GM12878 (cell line): ENCODE measurements at places on chromosomes 16 and 17.

DNA sequence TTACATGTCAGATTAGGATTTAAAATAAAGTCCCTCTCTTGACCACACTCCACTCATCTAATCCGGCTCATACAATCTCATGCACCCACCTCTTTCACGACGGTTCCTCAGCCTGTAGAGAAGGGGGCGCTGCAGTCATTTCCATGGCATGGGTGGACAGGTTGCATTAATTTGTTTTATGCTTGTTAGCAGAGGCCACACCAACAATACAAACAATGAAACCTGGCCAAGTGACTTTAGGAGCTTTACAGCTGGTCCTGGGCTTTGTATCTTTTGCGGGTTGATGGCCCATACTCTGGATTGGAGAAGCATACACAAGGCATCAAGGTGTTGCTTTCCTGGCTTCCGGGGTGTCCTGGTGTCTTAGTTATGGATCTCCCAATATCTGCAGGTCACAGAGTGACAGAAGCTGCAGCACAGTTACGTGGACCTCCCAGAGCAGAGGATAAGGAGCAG, 9.7 kb upstream of the SNF8 start:
- DNase-seq: no peak

DNA sequence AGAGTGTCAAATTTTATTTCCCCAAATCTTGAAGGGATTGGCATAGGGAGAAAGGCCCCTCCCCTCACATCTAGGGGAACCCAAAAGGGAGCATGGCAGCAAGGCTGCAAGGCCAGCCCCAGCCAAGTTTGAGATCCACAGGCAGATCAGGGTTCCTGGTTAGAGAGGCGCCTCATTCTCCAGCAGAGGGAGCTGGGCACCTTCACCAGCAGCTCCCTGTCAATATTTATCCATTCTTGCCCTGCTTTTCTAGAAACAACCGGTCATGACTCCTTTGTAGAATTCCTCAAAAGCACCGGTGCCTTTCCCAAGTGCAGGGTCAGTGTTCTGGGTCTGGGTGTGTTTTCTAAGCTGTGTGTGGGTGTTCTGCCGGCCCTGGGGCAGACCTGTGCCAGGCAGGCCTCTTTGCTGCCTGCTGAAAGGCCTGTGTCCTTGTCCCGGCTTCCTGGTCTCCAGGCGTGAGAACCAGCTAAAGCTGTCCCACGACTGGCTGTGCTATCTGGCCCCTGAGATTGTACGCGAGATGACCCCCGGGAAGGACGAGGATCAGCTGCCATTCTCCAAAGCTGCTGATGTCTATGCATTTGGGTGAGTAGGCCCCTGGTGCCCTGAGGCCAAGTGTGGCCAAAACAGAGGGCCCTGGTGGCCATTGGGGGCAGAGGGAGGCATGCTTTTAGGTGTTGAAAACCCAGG, 21.2 kb upstream of the LGALS9 start:
- DNase-seq: no peak

GRCh38 chr17:77085926-77086432, 54.8 kb upstream of the SEC14L1 start:
- DNase-seq: no peak

DNA sequence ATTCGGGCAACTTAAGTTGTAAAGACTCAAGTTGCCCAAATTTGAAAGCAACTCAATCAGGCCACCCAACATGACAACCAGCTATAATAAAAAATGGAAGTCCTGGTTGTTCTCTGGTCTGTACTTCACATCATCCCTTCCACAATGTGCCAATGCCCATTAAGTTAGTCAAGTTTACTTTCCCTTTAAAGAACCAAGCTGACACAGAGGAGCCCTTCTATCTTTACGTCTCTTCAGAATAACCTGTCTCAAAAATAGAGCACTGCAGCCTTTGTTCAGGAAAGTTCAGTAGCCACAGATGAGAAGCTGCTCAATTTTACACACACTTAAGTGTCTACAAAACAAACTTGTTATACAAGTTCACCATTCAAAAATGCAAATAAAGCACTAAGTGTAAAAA, 75.1 kb upstream of the C17orf78 start:
- DNase-seq: no peak

GRCh38 chr17:77287432-77288068, 146.8 kb downstream of the SEC14L1 start:
- DNase-seq: no peak

GRCh38 chr17:8392274-8392673, 5.4 kb downstream of the RNF222 start:
- DNase-seq: no peak

DNA sequence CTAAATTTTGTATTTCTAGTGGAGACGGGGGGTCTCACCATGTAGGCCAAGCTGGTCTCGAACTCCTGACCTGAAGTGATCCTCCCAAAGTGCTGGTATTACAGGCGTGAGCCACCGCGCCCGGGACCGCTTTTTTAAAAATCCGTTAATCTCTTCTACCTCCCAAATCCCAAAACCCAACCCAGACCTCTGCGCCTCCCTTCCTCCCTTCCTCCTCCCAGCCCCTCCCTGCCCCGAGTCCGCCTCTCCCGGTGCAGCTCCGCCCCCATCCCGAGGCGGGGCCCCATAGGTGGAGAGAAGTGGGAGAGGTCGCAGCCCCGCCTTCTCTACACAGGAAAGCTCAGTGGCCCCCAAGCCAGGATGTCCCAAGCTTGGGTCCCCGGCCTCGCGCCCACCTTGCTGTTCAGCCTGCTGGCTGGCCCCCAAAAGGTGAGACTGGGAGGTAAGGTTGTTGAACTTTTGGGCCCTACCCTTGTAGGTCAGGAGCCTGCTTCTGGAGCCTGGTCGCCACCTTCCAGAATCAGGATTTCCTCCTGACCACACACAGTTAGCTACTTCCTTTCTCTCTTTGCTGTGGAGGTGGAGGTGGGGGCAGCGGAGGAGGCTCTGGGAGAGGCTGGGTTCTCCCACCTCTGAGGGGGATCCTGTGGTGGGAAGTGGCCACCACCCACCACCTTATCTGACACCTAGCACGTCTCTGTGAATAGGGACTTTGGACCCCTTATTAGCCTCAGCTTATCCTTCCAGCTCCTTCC, at the start of gene TMEM92:
Gene TMEM92, plus strand, starts transcription at position 325 of the 755 bp plus-strand sequence. Its CDS starts 36 bp downstream, at position 361.
- DNase-seq: no peak

DNA sequence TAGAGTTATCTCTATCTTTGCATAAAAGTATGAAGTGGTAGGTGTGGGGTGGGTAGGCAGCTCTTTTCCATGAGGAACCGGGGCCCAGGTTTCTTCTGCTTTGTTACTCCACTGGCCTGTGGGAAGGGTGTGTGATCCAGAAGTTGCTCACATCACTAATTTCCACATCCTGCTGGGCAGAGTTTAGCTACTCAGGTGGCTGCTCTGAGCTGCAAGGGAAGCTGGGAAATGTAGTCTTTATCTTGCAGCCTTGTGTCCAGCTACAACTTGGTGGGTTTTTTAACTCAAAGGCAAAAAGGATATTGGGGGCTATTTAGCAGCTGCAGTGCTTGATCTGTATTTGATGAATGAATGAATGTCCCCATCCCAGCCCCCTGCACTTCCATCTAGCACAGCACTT, 335.3 kb downstream of the SNX29 start:
- no peak for DNase-seq

DNA sequence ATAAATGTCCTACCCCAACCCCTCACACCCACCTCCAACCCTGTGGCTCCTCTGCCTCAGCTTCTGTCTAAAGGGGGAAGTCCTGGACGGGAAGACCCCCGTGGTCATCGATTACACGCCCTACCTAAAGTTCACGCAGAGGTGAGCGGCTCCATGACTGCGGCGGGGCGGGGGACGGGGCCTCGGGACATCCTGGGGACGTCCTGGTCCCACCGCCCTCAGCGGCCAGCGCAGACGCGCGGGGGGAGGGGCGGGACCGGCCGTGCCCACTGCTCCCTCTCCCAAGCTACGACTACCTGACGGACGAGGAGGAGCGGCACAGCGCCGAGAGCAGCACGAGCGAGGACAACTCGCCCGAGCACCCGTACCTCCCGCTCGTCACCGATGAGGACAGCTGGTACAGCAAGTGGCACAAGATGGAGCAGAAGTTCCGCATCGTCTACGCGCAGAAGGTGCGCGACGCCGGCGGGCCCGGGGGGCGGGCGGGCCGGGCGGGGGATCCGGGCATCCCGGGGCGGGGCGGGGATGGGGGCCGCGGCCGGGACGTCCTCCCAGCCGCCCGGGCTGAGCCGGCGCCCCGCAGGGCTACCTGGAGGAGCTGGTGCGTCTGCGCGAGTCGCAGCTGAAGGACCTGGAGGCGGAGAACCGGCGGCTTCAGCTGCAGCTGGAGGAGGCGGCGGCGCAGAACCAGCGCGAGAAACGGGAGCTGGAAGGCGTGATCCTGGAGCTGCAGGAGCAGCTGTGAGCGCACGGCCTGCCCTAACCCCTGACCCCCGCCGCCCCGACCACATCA, 6.7 kb downstream of the RUNDC3A start:
- DNase-seq: no peak

GRCh38 chr17:60641810-60642220, 35.8 kb upstream of the BCAS3 start:
- no peak for DNase-seq

GRCh38 chr16:58417600-58417999, 25.3 kb downstream of the GINS3 start:
- no peak for DNase-seq

DNA sequence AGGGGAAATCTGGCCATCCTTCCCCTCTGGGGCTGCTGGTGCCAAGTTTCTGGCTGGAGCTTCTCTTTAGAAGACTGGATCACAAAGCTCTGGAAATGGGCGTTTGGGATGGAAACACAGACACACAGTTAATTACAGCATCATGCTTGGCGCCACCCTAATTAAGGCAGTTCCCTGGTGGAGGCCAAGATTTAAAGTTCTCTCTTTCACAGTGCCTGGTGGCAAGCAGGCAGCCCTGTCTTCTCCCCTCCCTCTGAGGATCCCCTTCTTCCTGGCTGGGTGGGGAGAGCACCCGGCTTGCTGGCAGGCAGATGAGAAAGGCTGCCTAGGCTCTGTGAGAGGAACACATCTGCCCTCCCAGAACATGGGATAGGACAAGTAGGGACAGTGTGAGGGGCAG, 59.0 kb upstream of the NKD1 start:
- DNase-seq: no peak

GRCh38 chr17:76370261-76370993, 14.0 kb upstream of the SPHK1 start:
- no peak for DNase-seq

DNA sequence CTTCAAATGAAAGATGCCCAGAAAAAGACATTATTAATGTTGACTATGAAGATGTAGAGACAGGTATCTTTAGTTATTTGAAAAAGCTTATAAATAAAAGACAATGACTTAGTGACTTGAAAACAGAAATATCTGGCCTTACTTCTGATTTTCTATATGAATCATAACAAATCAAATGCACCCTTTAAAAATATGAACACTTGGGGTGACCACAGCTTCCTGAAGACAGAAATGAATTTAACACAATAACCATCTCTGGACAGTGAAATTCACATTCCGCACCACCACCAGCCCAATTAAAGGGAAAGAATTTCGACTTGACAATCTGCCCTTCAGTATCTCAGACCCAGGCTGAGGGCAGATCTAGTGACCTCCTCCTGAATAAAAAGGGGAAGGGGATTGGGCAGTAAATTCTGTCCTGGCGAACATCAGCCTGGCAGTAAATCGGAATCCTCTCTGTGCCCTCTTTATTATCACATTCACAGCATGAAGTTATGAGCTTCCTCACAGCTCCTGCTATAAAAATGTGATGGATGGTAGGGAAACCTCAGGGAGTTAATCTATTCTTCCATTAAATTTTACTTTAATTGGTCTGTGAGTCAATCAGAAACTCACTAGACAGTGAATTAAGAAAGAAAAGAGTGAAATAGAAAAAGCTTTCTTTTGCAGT, 131.5 kb downstream of the SNX11 start:
- DNase-seq: no peak

- DNase-seq: no peak
These were observed 47.1 kb upstream of the CLEC19A start for GRCh38 chr16:19238406-19238805.

DNA sequence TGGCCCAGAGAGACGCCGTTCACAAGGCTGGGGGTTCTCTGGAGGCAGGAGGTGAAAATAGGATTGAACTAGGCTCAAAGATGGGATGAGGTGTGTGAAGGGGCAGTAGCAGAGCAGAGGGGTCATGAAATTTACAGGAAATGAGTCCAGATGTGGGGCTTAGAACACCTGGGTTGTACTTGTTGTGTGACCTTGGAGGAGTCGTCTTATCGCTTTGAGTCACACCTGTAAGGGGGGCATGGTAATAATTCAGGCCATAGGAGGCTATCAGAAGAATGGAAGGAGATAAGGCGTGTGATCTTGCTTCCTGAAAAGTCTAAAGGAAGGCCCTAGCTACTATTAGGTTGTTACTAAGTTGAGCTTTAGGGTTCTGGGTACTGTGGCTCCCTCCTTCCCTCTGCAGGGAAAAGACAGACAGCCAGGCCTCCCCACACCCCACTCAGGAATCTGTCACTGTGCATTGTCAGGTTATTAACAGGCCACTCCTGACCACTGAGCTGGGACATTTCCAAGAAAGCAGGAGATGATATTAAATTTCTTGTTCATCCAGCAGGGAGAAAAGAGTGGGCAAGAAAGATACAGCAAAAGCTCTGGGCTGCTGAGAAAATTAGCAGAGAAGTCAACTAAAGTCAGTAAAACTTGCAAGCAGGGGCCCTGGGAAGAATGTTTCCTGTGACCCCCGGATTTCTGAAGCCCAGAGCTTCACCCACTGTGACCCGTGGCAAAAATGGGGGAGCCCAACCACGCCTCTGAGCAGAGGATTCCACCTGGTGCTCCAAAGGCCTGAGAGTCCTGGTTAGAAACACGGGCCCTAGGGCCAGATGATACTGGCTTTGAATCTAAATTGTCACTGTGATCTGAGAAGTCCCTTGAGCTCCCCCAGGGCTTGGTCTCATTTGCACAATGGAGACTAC, 6.0 kb upstream of the CDC42EP4 start:
- no peak for DNase-seq

DNA sequence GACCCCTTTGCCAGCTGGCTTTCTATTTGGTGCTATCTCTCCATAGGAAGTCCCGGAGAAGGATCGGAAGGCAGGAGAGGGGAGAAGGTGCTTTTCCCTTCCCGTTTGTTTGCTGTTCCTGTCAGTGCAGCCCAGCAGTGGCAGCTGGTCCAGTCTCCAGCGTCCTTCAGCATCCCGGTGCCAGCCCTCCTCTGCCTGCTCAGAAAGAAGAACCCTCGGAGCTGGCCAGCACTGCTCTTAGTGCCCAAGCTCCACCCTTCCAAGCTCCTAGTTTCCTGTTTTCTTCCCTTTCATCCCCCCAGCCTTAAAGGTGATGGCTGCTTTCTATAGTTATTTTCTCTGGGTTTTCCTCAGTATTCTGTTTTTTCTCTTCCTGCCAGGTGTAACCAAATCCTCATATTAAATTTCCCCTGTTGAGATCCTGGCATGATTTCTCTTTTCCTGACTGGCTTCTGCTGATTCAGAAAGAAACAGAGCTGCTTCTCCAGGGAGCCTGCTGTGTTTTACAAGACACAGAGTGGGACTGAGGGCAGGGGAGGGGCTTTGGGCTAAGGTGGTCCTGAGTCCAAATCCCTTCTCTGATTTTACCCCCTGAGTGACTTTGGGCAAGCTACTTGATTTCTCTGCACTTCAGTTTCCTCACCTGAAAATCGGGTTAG, 186.8 kb downstream of the COPRS start:
- DNase-seq: no peak

GRCh38 chr16:21953541-21953902, 361 bp downstream of the UQCRC2 start:
- no peak for DNase-seq

GRCh38 chr16:24670623-24671454, 58.6 kb upstream of the TNRC6A start:
- DNase-seq: no peak
